Left lobe of liver (tissue), 2 donors: ENCODE measurements at places on chromosomes 6 and 20.

GRCh38 chr20:1465470-1466210 lies 1.0 kb downstream of the NSFL1C start:
- no peak for DNase-seq

- no peak for DNase-seq
These were observed 12.7 kb downstream of the GCLC start for GRCh38 chr6:53532061-53532797.

DNA sequence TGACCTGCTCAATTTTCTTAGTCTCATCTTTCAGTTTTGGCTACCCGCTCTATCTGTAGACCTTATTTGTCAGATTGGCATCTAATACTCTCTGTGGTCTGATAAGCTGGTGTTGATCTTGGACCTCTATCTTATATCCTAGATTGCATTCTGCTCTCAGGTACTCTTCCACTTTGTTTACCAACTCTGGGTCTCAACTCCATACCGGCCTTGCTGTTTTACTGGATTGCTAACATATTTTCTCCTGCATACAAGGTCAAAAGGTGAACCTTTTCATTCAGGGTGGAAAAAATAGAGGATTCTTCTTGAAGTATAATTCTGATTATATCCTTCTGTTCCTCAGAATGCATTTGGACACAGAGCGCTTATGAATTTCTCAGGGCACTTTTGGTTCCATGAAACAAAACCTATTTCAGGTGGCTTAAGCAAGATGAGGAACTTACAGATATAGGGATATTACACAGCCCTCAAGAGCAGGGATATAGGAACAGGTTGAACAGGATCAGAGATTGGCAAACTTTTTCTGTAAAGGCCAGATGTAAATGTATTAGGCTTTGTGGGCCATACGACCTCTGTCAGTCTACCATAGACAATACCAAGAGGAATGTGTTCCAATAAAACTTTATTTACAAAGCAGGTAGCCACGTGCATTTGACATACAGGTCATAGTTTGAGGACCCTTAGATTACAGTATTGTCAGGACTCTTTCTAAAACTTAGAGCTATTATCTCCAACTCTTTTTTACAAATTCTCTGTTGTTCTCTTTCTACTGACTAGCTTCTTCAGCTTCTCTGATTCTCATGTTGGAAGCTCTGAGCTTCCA lies 2.5 kb upstream of the SH3BGRL2 start:
- no peak for DNase-seq

DNA sequence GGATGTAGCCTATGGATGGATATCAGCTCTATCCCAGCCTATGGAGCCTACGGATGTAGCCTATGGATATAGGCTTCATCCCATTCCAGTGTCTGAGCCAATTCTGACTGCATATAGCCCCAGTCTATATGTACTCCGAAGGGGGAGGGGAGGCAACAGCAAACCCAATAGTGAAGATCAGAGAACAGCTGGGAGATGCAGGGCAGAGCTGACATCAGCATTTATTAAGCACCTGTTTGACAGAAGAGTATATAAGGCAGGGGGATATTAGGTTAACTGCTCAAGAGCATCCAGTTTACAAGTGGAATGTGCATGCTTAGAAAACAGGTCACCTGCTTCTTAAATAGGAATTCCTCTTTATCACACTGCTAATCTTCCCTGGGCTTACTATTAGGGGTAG lies 85.2 kb downstream of the TNFAIP3 start:
- no peak for DNase-seq

- DNase-seq, result no peak
These were observed 31.8 kb upstream of the ELMO2 start for GRCh38 chr20:46438156-46438750.

DNA sequence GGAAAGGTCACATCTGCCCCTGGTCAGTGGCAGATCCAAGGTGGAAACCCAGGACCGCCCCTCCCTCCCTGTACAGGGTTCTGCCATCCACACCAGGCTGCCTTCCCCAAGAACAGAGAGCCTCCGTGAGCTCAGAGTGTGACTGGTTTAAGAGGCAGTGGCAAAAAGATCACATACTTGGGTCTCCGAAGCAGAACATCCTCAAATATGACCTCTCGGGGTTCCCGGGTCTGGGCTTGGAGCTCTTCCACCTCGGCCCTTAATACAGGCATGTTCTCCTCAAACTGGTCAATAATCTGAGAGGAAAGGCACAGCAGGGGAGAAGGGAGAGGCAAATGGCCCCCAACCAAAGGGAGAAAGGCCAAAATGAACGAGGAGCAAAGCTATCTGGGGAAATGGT lies 14.8 kb downstream of the C20orf96 start:
- peak; percentile 29 for DNase-seq

- no peak for DNase-seq
These were observed 882 bp upstream of the FAM184A start for GRCh38 chr6:119079283-119079809.

GRCh38 chr6:104095661-104096416 lies 763.9 kb downstream of the HACE1 start:
- DNase-seq, result no peak

DNA sequence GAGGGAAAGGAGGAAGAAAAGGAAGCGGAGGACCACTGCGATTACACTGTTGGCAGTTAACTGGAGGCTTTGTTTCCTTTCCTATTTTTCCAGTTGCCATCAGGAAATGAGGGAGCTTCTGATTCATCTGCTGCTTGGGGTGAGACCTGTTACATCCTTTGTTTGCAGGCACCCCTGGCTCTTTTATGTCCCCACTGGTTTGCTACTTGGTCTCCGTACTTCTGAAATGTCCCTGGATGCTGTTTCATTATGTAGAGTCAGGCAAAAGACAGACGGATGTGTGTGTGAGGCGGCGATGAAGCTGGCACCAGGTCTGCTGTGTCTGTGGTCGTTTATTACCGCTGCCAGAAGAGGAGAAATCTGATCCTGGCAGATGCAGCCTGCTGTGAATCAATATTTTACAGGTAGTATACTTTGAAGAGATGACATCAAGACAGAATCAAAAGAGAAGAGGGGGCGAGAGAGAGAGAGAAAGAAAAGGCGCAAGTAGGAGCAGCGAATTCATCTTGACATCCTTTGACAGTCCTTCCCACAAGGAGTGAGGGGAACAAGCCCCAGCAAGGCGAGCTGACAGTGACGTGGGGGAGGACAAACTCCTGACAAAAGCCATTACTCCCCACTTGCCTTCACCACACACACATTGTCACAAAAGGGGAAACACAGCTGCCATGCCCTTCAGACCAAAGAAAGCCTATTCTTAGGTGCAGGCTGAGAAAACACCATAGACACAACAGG lies 145.9 kb upstream of the FBXL4 start:
- DNase-seq, result no peak

DNA sequence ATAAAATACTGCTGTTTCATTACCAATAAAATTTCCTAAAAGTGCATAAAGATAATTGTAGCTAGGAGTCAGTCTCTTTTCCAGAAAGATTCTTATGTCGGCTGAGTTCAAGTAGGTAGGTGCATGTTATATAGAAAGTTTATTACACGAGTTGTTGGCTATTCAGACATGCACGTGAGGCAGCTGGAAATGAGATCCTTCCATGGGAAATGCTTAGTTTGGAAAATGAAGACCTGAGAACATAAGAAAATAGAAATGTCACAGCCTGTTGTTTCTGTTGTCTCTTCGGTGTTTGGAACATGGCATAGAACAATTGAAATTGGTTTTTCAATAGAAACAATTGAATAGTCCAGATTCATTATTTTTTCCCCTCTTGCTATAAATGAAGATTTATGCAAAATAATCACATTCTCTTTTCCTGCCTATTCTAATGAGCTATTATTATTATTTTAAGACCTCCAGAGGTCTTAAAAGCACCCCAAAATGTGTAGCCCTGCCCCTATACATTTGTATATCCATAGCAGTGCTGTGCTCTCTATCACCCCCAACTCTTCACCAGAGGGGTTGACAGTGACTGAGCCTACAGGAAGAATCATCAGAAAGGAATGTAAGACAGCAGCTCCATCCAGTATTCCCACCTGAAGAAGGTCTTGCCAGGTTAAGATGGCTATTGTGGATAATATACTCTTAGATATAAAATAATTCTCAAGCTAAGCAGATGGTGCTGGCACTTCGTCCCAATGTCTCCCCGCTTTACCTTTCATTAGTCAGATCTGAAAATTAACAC lies 82.2 kb downstream of the ZDHHC14 start:
- no peak for DNase-seq

DNA sequence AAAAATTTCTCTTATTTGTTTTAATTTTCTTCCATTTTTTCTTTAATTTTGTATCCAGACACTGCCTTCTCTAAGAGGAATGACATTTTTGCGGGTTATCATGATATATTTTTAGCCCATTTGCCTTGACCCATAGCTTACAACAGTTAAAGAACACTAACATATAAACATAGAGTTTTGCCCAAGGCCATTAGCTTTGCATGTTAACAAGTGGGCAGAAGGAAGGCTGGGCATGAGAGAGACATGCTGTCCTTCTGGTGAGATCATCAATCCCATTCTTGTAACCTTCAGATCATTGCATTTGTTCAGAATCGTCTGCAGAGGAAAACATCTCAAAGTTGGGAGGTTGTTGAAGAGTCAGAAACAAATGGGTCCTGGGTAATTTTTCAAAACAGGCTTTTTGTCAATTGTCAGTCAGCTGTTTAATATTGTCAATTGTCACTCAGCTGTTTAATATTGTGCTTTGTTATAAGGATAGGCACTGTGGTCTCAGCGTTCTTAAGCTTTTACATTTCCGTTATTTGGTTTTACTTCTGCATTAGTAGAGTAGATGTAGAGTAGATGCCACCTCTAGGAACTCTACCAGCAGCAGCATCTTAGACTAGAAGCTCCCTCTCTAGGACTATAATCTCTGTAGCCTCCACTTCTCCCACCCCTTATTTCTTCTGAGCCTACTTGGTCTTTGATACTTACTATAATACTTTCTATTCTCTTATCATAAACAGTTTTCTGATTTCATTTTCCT lies 243.1 kb downstream of the ESR1 start:
- no peak for DNase-seq

GRCh38 chr6:32689531-32690501 lies 23.4 kb upstream of the HLA-DQB1 start:
- no peak for DNase-seq

DNA sequence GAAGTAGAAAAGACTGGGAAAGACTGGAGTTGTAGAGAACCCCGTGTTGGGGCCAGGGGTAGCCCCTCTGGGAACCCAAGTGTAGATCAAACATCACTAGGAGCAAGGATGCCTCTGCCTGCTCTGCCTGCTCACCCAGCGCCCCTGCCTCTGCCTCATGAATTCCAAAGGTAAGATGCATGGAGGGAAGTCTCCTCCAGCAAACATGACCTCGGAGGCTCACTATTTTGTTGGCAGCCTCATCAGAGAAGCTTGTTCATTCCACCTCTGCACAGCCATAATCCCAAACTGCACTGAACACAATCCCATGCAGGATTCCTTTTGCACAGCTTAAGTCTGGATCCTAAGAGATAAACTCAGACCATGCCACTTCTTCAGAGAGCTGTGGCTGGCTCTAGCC lies 4.9 kb downstream of the FRS3 start:
- DNase-seq, result no peak

- no peak for DNase-seq
These were observed 320.5 kb downstream of the DHX35 start for GRCh38 chr20:39282619-39283092.

DNA sequence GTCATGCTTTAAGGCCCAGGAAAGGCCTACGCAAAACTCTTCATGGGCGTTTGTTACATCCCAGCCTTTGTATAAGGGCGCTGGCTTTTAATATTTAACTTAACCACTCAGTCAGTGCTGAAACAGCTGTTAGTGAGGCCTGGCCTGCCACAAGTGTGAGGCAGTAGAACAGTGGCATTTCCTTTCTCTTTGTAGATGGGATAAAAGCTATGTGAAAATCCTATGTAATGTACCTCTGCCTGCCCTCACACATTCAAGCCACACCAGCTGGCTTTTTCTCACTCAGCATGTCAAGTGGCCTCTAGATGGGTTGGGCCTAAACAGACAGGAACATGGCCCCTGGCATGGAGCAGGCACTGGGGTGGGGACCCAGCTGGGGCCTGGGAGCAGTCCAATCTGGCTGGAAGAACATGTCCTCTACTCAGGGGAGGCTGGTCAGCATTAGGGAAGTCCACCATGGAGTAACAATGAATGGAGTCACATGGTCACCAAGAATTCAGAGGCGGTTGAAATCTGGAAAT lies 20.7 kb downstream of the CGA start:
- no peak for DNase-seq

- no peak for DNase-seq
These were observed 16.0 kb downstream of the TAF11 start for GRCh38 chr6:34871853-34872252.

DNA sequence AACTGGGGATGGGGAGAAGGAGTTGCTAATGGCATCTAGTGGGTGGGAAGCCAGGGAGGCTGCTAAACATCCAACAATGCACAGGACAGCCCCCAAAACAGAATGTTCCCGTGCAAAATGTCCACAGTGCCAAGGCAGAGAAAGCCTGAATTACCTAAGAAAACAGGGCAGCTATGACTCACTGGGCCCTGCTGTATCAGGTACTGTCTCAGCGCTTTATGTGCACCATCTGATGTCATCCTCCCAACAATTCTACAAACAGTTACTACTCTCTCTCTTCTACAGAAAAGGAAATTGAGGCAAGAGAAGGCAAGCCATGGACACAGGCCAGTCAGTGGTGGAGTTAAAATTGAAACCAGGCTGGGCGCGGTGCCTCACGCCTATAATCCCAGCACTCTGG lies 3.1 kb downstream of the YTHDF1 start:
- no peak for DNase-seq

DNA sequence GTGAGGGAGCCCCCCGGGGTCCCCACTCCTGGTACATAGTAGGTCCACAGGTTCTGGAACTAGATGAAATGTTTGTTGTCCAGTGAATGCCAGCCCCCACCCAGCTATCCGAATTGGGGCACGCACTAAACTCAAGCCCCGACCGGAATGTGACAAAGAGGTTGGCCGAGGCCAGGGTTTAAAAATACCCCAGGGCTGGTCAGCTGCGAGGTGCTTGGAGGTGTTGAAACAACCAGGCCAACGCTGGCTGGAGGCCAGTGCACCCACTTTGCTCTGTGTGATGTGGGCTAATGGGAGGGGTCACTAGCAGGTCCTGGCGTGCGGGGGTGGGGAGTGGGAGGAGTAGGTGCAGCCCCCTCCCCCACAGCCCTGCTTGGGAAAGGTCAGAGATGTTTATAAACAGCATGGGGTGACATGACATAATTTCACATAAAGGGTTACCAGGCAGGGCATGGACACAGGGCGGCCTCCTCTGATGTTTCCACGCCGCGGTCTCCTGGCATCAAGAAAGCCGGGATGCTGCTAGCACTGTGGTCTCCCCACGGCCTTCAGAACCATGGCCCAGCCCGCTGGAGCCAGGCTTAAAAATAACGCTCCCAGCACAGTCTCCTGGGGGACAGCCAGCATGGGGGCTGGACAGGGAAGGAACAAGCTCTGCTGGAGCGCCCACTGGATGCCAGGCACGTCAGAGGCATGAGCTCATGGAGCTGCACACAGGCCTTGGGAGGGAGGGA lies 111.2 kb upstream of the PTPN1 start:
- DNase-seq, result peak; percentile 90

- no peak for DNase-seq
These were observed 6.4 kb upstream of the SLC2A12 start for GRCh38 chr6:134058622-134059366.

- no peak for DNase-seq
These were observed 16.1 kb upstream of the PPP1R14C start for GRCh38 chr6:150126641-150127291.
